ENCODE measurements at places on chromosomes 12 and 14.

GRCh38 chr12:97398704-97399103 is 63.9 kb upstream of the RMST start:
- DNase-seq = no peak

DNA sequence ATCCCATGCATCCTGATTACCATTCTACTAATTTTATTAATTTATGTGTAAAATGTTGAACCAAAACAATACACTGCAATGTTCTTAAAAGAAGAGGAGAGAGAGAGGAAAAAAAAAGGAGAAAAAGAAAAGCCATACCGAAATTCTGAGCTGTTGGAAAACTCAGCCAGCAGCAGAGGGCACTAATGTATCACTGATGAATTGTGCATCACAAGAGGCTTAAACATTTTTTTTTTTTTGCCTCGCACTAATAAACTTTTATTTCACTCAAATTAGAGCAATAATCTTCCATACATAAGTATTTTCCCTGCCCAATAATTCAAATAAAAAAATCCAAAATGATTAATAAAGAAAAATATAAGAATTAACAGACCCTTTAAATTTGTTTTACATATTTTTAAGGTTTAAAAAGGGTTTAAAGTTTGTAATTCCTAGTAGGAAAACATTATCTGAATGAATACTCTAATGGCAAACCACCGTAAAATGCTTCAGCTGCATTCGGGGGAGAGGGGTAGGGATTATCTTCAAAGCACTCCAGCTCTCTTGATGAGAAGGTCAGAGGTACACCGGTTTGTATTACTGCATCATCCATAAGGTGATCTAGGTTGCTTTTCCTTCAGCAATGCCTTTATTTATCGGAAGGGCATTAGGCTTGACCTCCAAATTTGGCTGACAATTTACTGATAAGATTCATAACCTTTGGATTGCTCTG is 41.9 kb downstream of the ATP23 start:
- peak; percentile 35 for DNase-seq

- peak; percentile 27 for DNase-seq
Measured at GRCh38 chr14:81062816-81063215, 107.4 kb downstream of the TSHR start.

- no peak for DNase-seq
Measured at GRCh38 chr12:104385510-104385909, 71.2 kb upstream of the CHST11 start.

- DNase-seq = no peak
Measured at GRCh38 chr12:87469295-87469694, 559.9 kb downstream of the C12orf50 start.

DNA sequence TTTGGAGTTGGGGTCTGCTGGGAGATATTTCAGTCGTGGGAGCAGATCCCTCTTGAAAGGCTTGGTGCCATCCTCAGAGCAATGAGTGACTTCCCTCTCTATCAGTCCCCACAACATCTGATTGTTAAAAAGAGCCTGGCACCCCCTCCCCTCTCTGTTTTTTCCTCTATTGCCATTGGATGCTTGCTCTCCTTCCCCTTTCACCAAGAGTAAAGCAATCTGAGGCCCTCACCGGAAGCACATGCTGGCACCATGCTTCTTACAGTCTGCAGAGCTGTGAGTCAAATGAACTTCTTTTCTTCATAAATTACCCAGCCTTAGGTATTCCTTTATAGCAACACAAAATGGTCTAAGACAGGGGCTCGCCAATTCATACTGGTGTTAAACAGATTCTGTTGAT is 99.1 kb upstream of the CCND2 start:
- DNase-seq = no peak

GRCh38 chr12:4813741-4814140 is 93.5 kb downstream of the GALNT8 start:
- no peak for DNase-seq

DNA sequence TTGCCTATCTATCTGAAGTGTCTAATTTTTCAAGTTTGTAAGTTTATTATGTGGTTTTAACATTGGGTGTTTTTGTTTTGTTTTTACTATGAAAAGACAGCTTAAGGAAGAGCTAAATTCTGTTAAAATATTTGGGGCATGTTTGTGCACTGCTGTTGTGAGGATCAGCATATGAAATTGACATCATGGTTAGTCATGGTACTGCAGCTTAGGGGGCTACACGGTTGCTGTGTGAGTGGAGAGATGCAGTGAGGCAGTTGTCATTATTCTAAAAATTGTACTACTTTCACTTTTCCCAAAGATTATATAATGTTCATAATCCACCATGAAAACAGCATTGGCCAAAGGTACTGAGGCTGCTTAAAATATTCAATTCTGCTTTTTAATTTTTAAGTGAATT is 49.0 kb downstream of the ZC3H14 start:
- no peak for DNase-seq

GRCh38 chr14:94018308-94018707 is 7.8 kb upstream of the OTUB2 start:
- DNase-seq = no peak

DNA sequence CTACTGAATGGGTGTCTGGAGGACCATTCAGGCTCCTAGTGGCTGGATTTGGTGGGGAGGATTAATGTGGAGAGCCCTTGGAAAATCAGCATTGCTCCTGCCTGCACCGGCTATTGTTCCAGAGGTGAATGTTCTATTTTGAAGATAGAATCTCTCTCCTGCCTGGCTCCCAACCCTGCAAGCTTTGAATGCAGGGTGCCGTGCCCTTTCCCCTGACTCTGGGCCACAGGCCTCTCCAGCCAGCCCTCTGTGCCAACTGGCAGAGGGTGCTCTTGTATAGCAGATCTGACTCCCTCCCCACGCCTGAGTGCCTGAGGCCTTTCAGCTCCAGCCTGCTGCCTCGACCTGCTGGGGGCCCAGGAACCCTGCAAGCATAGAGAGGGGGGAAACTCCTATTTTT is 106.8 kb downstream of the TMEM260 start:
- DNase-seq = no peak
